ENCODE measurements at places on chromosomes 2 and 18. TPM values are rescaled to one million over a fixed set of nuclear protein-coding genes. Genes with fewer than 3 reads are reported as not detected.

Gene CCDC142
- 5.1 TPM for polyA plus RNA-seq

Gene HRH4
- not detected for polyA plus RNA-seq

Gene RNF149
- polyA plus RNA-seq, result 14.1 TPM

Gene ECEL1
- not detected for polyA plus RNA-seq

- no peak for DNase-seq
Measured at GRCh38 chr2:122136056-122136455, 380.6 kb downstream of the TSN start.

Gene PLEKHH2
- 0.69 TPM for polyA plus RNA-seq

GRCh38 chr2:23007631-23008235 lies 377.2 kb upstream of the KLHL29 start:
- no peak for DNase-seq

DNA sequence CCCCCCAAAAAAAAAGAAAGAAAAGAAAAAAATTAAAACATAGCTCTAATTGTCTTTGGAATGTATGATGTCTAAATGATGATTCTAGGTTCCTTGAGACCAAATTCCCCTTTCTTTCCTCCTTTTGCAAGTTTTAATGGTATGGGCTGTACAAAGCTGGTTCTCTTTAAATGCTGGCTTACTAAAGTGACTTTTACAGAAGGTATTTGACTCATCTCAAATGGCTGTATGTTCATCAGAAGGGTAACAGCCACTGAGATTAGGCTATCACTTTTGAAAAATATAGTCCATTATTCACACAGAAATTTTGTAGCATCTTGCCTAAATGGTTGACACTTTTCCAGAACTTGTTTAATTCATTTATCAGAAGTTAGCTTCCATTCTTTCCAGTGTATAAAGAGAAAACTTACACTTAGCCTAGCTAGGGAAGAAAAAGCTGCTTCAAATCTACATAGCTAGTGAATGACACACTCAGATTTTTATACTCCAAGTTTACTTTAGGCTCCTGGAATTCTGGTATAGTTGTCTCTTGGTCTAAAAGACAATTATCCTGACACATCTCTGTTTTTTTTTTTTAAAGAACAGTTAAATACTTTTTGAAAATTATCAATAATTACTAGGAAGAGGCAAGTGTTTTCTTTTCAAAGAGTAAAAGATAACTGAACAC lies 622.6 kb downstream of the LRP1B start:
- no peak for DNase-seq

Gene CCT7
- polyA plus RNA-seq, result 96.2 TPM

DNA sequence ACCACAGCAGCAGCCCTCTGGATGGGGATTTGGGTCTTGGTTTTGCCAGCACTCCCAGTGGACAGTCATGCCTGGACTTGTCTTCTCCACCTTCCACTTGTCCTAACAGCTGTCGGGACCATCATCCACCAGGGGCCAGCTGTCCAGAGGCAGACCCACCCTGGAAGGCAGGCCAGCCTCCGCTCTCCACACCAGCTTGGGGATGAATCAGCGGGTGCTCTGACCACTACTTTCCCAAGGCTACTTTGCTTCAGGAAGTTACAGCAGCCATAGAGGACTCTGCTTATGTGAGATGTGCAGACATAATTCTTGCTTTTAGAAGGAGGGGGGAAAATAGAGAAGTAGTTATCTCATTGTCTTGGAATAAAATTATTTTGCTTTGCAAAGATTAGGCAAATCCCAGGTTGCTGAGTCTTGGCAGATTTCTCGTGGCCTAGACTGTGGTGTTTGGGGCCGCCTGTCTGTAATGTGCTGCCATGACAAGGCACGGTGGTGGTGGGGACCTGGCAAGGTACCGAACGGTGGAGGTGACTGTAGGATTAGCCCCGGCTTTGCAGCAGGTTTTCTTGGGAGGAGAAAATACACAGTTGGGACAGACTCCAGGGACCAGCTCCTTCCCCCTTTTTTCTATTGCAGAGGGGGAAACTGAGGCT lies 148.7 kb downstream of the AGAP1 start:
- DNase-seq, result no peak

DNA sequence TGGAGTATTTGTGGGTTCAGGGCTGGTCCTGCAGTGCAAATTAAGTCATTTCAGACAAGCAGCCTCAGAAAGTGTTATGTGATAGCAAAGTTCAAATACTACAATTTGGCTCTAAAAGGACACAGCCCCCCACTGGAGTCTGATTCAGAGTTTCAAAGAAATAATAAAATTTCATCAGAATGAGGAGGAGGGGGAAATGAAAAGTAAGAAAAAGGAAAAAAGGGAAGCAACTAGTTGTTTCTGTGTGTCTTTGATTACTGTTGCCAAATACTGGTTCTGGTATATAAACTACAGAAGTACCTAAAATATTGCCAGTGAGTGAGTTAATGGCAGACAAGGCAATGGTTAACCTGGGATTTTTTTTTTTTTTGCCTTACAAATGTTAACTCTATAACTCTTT lies 773.9 kb downstream of the BCL11A start:
- no peak for DNase-seq

DNA sequence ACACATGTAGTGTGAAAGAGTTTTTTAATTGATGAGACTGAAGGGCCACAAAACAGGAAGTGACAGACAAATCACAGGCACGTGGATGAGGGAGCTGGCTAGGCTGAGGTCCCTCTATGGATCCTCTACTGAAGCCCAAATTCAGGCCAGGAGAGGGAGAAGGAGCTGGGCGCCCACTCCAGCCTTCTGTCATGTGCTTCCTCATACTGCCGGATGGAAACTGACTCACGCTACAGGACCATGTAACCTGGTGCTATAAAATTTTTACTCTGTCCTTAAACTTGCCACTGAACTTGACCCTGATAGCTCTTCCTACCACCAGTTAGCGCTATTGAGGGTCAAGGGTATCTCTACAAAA lies 31.3 kb downstream of the PSTPIP2 start:
- no peak for DNase-seq

GRCh38 chr2:187985195-187985594 lies 306.5 kb upstream of the GULP1 start:
- DNase-seq, result no peak

GRCh38 chr2:163735685-163736432 lies at the start of gene FIGN:
Gene FIGN, minus strand, starts transcription at chr2:163736008. Its CDS starts 1,081 bp downstream, at chr2:163734927.
- DNase-seq, result peak; percentile 59

DNA sequence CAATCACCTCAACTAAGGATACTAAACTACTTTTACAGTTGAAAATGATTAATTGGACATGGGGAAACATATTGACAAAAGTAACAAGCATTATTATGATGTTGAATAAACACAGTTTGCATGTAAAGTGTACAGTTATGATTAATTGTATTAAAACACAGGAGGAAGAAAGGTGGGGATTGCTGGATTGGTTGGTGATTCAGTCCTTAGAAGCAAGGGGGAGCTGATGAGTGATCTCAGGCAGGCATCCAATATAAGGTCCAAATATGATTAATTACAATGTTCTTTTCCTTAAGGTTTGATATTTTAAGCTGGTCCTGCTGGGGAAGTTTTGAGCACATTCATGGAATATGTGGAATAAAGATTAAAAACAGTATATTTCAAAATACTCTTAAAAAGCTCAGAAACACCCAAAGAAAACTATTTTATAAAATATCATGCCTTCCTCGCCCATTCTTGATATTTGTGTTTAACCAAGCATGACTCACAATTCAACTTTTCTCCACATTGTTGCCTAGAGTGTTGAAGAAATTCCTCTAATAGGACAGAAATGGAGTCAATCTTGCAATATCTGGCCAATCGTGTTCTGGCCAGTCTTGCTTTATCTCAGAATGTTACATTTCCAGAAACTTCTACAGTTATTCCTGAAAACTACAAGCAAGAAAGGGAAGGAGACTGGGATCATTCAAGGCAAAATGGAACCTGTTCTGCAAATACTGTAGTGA lies 268.2 kb downstream of the RPIA start:
- DNase-seq, result no peak

DNA sequence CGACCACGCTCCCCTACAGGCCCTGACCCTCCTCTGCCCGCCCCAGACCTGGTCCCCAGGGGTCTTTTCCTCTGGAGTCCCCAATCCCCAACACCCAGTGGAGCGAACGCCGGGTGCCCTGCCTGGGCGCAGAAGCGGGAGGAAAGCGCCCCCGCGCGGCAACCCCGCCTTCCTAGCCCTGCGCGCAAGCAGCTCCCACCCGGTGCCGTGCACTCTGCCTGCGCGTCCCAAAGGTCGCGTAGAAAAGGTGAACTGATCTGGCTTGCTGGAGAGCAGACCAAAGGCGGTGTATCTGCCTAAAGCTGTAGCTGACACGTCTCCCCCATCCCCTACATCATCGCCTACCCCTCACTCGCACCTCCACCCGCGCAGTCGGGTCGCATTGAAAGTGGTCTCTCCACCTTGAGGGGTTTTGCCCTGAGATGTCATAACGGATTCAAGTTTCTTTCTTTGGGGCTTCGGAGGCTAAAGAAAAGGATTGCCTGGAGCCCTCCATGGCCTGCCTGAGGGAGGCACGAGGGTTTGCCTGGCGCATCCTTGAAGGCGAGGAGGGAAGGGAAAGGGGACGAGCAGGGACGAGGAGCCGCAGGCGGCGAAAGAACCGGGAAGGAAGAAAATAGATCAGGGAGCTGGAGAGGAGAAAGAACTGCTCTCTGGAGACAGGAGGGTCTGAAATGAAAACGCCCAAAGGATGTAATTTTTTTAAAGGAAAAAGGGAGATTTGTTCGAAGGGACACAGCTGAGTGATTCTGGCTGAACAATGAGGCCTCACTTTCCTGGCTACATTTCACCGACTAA lies 5.8 kb downstream of the GAD1 start:
- no peak for DNase-seq

Gene CXCR1
- 0.26 TPM for polyA plus RNA-seq

DNA sequence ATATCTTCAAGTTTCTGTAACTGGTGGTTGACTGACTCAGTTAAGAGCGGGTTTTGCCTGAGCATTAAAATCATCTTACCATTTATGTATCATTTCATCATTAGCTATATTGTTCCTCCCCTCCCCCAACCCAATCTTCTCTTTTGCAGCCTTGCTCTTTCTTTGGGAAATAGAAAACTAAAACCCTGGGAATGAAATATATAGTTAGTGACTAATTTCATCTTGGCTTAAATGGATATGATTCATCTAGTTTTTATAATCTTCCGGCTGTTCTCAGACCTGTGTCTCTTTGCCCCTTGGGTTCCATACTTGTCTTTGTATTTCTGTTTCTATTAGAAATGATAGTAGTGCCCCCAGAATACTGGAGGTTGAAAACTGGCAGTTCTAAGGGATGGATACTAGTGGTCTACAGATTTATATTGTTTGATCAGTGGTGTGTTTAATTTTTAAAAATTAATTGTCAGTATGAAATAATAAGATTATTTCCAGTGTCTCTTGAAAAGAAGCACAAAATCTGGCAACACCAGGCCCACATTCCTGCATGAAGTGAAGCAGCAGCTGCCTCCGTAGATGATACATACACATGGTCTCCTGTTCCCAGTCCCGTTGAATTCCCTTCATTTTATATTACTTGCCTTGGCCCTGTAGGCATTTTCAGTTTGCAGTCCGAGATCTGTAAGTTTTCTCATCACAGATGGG lies 44.5 kb downstream of the PHLPP1 start:
- DNase-seq, result no peak

- no peak for DNase-seq
Measured at GRCh38 chr18:22219568-22220355, 50.4 kb downstream of the GATA6 start.

DNA sequence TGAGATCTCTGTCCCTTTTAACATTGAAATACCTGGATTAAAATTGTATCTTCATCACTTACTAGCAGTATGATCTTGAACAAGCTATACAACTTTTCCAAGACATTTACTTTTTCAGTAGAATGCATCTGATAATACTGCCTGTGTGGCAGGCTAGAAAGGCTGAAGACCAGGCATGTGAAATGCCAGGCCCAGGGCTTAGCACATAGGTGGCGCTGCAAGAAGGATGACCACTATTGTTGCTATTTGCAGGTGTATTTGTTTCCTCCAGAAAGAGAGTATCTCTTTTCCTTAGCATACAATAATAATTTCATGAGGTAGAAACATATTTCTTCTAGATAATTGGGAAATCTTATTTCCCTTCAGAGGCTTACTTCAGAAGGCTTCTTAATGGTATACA lies 331.3 kb downstream of the THSD7B start:
- no peak for DNase-seq

DNA sequence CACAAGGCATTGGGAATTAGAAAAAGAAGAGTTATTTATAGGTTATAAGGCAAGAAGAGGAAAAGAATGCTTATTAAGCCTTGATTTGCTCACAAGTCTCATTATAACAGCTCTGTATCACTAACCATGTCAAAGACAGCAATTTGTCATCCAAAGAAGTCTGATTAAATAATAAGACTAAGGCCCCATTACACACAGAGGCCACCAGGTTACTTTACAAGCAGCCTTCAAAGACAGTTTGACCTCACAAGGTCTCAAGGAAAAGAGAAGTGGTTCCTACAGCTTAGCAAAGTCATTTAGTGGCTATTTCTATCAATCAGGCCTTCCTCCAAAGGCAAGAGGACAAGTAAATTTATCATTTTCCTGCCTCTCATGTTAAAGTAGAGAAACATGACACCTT lies 188.5 kb downstream of the MBD2 start:
- DNase-seq, result no peak

GRCh38 chr2:200451511-200451910 lies 58.4 kb downstream of the KCTD18 start:
- DNase-seq, result no peak

Gene LOXHD1
- polyA plus RNA-seq, result not detected

DNA sequence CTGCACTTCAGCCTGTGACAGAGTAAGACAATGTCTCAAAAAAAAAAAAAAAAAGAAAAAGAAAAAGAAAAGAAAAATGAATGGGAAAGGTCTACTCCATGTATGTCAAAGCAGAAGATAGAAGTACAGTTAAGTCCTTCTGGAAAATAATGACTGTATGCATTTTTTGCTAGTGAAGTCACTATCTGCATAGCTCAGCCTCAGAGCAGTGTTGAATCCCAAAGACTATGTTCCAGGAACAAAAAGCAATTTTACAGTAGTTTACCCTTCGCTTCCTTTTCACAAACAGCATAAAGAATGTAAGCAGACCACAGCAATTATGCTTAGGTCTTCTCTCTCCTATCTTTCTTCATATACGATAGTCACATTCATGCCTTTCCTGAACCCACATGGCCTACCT lies 497.4 kb downstream of the CMPK2 start:
- DNase-seq, result no peak

Gene ANKRD30BL
- not detected for polyA plus RNA-seq

DNA sequence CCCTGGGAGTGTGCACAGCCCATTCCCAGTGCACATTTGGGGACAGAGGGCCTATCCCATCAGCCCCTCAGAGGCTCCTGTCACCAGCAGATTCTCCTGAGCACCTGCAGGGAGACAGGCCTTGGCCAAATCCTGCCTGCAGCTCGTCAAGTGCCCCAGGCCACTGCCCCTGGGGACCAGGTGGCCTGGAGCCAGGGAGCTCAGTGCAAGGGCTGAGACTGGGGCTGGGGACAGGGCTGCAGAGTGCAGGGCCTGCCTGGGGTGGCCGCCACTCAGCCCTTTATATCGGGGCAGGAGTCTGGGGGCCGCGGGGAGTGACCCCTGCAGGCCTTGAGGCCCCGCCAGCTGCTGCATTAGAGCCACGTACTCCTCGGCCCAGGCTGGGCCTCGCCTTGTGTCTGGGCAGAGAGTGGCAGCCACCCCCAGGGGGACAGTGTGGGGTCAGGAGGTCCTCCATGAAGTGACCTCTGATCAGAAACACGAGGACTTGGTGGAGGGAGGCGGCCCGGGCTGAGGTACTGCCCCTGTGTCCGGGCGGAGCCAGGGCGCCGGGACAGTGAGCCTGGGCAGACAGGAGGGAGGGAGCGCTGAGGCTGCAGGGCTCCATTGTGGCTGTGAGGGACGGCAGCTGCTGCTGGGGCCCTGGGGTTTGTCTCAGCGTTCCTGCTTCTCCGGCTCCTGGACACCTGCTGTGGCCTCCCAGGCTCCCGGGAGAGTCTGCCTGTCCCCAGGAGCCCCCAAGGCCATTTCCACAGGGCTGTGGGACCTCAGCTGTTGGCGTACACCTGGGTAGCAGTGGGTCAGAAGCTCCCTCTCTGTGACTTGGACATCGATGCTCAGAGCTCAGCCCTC lies 24.2 kb downstream of the GPC1 start:
- DNase-seq, result no peak

Measured in liver (tissue), 10 donors.